ENCODE measurements at places on chromosomes 1 and 21.

DNA sequence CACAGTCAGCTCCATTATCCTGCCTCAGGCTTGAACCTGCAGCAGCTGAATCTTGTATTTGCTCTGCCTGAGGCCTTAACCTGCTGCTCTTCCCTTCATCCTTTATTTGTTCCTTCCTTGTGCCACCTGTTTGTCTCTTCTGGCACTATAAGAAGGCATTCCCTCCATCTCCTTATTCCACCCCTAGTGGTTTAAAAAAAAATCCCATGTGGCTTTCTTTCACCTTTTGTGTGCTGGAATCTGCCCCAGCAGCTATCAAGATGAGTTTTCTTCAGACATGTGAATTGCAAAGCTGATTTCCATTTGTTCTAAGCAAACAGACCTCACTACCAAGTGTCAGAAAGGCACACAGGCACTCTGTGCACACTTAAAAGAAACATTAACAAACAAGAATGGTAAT, 294.6 kb downstream of the TTLL7 start:
- no peak for DNase-seq

DNA sequence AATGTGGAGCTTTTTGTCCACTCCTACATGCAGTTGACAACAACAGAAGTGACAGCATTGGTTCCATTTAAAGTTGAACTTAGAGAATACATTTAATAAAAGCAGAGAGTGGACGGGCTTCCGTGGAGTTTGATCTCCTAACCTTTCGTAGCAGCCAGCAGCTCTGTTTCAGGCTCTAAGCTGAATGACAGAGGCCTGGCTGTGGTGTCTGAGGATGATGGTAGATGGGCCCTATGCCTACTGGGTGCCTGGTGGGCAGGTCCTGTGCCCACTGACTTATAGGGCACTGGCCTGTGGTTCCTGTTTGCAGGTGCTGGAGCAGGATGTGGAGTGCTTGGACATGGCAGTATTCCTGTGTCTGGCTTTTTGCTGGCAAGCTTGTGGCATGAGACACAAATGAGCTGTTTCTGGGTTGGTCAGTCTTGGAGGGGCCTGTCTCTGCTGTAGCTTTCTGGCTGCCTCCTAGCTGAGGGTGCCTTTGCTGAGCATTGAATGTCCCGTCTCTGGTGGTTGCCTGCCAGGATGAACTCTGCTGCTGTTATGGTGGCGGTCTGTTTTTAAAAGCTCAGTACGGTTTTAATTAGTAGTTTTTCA, 54.6 kb downstream of the PRDM2 start:
- no peak for DNase-seq

- DNase-seq, result no peak
These were observed 40.2 kb downstream of the RNF11 start for GRCh38 chr1:51276286-51276685.

DNA sequence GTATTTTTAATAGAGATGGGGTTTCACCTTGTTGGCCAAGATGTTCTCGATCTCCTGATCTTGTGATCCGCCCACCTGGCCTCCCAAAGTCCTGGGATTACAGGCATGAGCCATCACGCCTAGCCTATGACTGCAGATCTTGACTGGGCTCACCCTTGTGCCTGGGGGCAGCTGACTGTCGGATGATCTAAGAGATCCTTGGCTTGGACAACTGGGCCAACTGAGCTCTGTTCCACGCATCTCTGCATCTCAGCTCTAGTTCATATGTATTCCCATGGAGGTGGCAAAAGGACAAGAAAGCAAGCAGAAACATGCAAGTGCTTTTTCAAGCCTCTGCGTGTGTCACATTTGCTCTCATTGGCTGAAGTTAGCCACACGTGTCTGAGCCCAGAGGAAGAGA, 75.8 kb upstream of the SELENON start:
- DNase-seq, result no peak

DNA sequence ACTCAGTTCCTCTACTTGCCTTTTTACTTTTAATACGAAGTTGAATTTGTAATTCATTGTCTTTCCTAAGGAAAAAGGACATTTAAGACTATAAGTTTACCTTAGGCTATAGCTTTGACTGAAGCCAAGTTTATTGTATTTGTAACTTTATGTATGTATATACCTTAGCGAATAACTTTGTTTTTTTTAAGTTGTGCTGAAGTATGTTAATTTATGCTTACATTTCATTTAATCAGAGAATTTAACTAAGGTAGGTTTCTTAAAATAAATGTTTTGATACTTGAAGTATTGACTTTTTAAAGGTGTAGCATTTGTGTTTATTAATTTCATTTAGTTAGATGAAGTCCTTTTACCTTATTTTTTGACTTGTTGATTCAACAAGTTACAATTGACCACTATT, 55.2 kb upstream of the TPTE start:
- no peak for DNase-seq

DNA sequence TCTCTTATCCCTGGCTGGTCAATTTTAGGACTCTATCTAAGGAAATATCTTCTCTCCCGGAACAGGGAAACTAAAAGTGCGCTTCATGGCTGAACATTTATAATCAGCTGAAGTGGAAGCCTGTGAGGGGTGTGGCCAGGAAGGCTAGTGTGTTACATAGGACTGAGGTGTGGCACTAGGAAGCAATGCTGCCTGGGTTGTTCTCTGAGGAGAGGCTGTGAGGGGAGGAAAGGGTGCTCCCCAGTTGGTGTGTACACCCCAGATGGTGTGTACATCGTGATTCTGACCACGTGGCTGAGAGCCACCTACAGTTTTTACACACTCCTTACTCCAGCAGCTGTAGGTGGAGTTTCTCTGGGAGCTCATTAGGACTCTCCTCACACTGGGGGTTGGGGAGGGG, 16.3 kb downstream of the NTPCR start:
- no peak for DNase-seq

GRCh38 chr1:191101960-191102359, 624.3 kb upstream of the BRINP3 start:
- no peak for DNase-seq

DNA sequence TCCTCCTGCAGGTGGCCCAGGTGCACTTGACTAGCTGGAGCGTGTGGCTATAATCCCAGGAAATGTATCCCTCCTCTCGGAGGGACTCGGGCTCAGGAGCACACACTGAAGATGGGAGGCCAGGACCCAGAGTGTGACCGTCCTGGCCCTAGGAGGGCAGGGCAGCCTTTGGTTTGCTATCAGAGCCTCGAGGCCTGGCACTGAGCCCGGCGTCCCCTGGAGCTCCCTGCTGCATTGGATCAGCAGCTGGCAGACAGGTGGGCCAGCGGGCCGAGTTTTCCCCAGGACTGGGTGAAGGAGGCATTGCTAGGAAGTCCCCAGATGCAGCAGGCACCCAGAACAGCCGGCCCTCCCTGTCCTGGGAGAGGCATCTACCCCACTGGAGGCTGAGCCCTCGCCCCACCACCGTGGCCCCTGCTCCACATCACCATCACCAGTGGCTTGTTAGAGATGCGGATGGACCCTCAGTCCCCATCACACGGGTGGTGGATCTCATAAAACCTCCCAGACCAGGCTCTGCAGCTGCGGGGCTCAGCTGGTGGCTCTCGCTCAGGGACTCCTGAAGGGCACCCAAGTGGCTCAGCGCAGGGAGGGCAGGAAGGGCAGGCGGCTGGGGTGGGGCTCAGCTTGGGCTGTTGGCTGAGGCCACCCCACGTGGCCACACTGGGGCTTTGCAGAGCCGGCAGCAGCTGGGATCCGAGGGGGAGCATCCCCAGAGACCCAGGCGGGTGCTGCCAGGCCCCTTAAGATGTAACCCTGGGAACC, 32.7 kb upstream of the POFUT2 start:
- DNase-seq, result no peak

- no peak for DNase-seq
These were observed 190.4 kb upstream of the USP25 start for GRCh38 chr21:15539376-15539775.

DNA sequence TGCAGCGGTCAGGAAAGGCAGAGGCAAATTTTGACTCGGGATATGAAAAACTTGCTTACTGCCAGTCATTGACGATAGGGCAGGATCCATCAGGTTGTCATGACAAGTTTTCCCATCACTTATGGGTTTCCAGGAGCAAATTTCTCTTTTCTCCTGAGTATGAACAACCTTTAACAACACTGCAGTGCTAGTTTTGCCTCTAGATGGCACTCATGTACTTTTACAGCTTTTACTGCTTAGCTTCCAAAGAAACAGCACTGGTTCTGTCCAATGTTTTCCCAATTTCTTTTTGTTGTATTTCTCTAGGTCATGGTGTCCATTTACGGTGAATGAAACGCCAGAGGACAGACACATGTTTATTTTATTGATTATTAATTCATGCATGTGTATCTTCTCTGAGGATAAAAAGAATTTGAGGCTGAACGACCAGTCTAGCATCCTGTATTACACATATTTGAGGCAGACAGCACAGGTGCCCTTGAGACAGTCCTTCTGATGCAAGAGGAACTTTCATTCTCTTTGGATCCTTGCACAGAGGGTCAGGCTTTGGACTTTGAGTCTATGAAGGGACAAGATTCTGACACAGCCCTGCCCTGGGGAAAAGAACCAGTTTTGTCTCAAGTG, 112.3 kb upstream of the TRABD2B start:
- peak; percentile 28 for DNase-seq

DNA sequence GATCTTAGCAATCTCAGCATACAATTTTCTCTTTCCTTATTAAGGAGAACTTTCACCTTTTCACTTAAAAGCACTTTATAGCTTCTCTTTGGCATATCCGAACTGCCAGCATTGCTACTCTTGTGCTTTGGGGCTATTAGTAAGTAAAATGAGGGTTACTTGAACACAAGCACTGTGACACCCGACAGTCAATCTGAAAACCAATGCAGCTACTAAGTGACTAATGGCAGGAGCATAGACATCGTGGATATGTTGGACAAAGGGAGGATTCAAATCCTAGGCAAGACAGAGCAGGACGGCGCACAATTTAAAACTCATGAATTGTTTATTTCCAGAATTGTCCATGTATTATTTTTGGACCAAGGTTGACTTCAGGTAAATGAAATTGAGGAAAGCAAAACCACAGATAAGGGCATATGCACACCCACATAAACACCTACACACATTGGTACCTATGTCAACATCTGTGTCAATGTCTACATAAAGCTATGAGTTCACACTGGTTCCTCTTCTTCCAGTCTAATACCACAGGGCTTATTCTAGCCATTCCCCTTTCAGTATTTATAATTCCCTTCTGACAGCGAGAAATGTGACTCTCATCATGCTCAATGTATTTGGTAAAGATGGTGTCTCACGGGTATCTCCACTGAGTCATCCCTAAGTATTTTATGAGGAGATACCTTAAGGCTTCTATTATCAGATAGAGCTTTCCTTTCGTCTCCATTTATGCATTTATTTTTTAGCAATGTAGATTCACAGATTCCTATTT, 75.3 kb upstream of the RALGPS2 start:
- DNase-seq, result no peak

- no peak for DNase-seq
These were observed 41.9 kb downstream of the ASTN1 start for GRCh38 chr1:177122461-177123251.

GRCh38 chr1:107640207-107640606, 324.8 kb downstream of the VAV3 start:
- DNase-seq, result no peak

DNA sequence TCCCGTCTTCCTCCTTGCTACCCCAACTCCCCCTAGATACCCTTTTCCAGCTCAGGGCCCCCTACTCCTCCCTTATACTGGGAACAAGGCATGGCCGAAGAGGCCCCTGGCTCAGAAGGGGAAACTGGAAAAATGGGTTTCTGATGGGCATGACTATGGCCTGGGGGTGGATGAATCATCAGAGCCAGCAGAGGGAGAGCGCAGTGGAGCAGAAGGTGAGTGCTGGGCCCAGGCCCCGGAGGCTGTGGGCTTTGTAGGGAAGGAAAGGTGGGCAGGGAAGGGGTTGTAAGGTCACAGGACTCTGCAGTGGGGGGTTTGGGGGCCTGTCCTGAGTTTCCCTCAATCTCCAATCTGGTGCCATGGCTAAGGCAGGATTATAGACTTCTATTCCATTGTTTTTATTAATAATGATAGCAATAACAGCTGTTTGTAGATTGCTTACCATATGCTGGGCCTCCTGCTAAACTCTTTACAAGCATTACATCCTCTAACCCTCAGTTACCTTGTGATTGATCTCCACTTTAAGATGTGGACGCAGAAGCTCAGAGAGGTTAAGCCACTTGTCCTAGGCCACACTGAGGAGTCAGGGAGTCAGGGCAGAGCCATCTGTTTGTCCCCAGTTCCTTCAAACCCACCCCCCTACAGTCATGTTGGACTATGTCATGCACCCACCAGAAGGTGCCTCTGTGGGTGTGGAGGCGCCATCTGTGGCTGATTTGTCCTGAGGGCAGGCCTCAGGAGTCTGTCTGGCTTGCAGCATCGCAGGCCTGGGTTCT, 36.2 kb upstream of the ZNF362 start:
- no peak for DNase-seq

- DNase-seq, result no peak
These were observed 8.0 kb downstream of the MED8 start for GRCh38 chr1:43381612-43382011.

GRCh38 chr1:172867216-172867818, 183.4 kb downstream of the TNFSF18 start:
- DNase-seq, result no peak

DNA sequence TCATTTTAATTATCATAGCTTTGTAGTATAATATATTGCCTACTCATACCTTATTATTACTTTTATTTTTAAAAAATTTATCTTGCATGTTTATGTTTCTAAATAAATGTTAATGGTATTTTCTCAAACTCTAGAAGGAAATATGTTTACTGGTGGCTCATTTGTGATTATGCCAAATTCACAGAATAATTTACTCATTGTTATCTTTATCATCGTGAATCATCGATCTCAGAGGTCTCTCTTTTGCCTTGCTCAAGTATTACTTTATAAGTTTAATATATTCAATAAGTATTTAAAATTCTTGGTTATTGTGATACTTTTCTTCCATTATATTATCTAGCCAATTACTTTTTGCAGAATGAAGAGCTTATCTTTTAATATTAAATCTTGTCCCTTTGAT, 836.7 kb upstream of the ADAMTS5 start:
- no peak for DNase-seq

DNA sequence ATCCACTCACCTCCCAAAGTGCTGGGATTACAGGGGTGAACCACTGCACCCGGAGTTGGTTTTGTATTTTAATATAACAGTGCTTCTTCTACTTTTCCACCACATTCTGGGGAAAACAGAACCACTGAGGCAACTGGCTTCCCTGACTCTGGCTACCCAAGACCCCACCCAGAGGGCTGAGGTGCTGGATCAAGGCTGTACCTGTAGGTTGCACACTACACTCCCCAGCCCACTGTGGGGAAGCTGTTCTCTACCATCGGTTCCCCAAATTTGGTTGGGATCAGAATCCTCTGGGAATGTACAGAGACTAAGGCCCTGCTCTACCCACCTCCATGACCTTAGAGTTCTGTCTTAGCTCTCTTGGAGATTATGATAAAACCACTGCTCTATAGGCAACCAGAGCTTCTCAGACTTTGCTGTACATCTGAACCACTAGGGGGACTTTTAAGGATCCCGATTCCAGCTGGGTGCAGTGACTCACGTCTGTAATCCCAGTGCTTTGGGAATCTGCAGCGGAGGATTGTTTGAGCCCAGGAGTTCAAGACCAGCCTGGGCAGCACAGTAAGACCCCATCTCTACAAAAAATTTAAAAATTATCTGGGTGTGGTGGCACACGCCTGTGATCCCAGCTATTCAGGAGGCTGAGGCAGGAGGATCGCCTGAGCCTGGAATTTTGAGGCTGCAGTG, 51.6 kb downstream of the GNG4 start:
- peak; percentile 67 for DNase-seq

GRCh38 chr1:145995964-145996432, 381 bp downstream of the TXNIP start:
- DNase-seq, result no peak

GRCh38 chr1:14182856-14183255, 415.6 kb upstream of the KAZN start:
- no peak for DNase-seq
